ENCODE measurements at places on chromosomes 6 and 20.

- no peak for DNase-seq
These were observed 319.1 kb downstream of the CD83 start for GRCh38 chr6:14436592-14437132.

GRCh38 chr6:56246881-56247653 lies at the start of gene COL21A1:
Gene COL21A1, minus strand, starts transcription at chr6:56247580. Its CDS starts 64,962 bp downstream, at chr6:56182618.
- no peak for DNase-seq

GRCh38 chr6:17831135-17831534 lies 124.4 kb upstream of the NUP153 start:
- no peak for DNase-seq

DNA sequence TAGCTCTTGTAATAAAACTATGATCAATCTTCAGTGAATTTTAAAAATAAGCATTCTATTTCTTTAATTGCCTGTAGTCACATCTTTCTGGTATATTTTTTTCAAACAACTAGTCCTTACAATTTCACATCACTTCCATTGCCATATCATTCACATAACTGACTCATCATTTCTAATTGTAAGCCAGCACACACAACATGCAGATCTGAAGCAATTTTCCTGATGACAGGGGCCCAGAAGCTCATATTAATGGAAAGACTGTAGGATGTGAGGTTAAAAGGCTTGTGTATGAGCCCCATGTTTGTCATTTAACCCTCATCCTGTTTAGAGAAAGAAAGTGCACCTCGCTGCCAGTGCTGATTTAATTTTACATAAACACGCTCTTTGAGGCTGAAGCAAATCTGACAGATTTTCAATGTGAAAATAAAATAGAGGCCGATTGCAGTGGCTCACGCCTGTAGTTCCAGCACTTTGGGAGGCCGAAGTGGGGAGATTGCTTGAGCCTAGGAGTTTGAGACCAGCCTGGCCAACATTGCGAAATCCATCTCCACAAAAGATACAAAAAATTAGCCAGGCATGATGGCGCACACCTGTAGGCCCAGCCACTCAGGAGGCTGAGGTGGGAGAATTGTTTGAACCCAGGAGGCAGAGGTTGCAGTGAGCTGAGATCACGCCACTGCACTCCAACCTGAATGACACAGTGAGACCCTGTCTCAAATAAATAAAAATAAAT lies 40.1 kb upstream of the LTV1 start:
- DNase-seq = no peak

- DNase-seq = no peak
These were observed 34.9 kb downstream of the GMPR start for GRCh38 chr6:16273256-16273655.

DNA sequence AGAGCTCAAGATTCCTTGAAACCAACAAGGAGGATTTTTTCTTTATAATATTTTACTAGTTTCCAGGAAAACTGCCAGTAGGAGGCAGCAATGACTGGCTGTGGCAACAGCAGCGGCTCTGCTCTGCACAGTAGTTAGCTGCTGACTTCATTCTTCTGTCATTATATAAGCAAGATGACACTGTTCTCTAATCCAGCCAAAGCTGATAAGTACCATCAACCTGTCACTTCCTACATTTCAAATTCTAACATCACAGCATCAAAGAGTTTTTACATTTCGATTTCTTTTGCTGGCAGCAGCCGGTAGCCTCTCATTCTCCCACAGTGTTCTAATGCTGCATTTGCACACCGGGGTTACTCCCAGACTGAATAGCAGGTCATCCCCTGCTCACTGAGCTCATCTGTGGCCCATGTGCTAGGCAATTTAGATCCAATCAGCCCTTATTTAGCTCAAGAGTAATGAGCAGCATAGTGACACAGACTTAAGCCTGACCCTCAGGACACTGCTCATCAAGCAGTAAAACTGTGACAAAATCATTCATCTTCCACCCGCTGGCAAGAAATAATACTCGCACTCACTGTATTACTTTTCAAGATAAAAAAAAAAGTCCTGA lies 67.8 kb downstream of the MMS22L start:
- peak; percentile 12 for DNase-seq

- DNase-seq = no peak
These were observed 91.0 kb upstream of the RIPOR2 start for GRCh38 chr6:25026723-25027122.

GRCh38 chr20:14801591-14802325 lies 464.3 kb upstream of the FLRT3 start:
- DNase-seq = no peak

DNA sequence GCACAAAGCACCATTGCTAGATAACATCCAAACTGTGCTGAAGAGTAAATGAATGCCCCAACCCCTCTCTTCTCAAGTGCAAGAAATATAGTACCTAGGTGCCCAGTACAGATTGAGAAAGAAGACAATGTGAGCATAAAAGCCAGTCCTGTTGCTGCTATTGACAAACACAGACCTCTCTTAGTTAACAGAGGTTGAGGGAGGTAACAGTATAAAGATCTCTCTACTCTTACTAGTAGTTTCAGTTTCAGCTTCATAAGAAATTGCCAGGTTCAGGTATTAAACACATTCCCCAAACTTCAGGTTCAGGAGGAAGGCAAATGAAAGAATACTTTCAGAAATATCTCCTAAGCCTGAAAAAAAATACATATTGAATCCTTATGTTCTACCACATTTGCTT lies 31.4 kb downstream of the TBC1D32 start:
- no peak for DNase-seq

- DNase-seq = no peak
These were observed 19.4 kb downstream of the SERPINB9 start for GRCh38 chr6:2883673-2884072.

DNA sequence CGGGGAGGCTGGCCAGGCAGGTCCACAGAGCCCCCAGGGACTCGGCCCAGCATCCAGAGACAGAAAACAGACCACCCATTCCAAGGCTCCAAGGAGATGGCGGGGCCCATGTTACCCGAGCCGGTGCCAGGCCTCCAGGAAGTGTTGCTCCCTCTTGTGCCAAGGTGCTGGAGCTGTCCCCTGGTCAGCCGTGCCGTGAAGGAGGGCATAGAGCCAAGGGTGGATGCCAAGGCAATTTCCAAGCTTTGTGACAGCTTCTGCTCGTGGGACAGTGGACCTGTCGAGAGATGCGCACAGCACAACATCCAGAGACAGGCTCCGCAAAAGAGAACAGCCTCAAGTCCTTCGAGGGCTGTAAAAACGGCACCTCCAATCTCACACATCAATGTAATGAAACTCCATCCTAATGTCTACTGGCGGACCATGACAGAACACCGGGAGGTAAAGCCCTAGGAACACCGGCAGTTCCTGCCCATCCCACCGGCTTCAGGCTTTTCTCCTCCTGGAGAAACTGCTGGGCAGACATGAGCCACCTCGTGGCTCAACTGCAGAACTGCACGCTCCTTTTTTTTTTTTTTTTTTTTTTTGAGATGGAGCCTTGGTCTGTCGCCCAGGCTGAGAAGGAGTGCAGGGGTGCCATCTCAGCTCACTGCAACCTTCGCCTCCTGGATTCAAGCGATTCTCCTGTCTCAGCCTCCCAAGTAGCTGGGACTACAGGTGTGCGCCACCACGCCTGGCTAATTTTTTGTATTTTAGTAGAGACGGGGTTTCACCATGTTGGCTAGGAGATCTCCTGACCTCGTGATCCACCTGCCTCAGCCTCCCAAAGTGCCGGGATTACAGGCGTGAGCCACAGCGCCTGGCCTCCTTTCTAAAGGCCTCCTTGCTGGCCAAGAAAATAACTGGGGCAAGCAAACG lies 30.9 kb upstream of the AVP start:
- DNase-seq = peak; percentile 34

DNA sequence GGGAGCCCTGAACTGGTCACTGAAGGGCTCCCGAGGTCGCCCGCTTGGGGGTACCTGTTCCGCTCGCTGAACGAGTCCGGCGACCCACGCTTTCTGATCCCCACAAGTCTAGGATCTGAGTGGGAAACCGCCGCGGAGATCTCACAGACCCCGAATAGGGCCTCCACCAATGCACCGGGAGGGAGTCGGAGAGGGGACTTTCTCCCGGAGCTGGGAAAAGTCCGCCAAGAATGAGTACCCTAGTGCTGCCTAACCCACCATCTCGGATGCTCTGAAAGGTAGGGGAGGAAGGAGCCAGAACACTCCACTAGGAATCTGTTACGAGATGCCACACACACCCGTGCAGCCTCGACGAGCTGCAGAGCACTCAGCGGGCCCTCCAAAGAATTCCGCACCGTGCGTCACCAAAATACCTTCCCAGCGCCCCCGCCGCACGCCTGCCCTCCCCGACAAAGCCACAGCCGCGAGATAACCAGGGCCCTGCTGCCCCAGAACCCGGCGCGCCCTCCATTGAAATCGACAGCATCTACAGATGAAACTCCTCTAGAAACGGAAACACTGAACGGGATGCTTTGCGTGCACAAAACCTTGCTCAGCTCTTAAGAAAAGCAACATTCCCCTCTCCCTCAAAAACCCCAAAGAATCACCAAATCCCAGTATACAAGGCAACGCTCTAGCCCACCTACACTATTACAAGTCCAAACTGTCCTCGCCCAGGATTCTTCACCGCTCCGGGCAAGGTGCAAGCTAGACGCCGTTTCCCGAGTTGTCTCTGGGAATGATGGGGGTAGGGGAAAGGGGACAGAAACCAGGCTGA lies 686 bp downstream of the COL12A1 start:
- DNase-seq = no peak

DNA sequence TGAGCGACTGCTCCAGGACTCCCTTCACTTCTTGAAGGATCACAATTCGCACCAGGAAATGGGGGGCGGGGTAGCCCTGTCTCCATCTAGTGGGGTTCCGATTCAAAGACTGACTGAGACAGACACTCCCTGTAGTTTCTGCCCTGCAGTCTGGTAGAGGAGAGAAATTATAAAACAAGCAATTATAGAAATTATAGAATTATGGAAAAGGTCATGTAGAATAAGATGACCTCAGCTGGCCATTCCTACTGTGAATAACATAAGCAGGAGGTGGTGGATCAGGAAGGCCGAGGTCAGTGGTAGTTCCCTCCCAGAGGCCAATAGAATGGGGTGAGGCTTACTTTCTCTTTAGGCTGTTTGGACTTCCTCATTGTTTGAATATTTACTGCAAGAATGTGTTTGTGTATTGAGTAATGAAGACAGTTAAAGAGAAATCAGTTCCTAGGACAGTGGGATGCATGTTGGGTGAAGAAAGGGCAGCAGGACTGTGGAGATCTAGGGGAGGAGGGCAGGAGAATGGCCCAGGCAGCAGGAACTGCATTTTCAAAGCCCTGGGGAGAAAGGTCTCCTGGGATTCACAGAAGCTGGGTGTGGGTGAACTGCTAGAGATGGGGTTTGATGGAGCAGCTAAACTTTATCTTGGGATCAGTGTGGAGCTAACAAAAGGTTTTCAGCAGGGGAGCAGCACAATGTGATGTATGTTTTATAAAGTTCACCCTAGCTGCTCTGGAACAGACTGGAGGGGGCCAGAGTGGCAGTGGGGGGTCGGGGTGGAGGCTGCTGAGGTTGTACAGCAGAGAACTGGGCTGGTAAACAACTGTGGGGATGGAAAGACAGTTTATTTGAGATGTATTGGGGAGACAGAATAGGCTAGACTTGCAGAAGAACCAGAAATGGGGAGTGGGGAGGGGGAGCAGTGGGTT lies 2.1 kb downstream of the ZNF341 start:
- DNase-seq = no peak

DNA sequence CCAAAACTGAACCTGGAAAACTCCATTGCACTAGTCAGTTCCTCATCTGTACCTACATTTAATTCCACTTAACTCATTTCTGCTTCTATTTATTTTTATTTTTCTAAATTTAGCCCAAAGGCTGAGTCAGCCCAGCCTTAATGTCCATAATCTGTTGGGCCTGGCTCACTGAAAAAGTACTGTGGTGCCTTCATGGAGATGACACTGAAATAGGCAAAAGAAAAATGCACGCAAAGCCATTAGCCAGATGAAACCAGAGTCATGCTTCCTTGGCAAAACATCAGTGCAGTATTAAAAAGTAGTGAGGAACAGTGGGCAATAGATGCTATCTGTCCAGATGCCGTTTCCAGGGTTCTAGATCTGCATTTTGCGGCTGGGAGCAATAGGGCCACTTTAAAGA lies 14.7 kb upstream of the PLCB4 start:
- no peak for DNase-seq

DNA sequence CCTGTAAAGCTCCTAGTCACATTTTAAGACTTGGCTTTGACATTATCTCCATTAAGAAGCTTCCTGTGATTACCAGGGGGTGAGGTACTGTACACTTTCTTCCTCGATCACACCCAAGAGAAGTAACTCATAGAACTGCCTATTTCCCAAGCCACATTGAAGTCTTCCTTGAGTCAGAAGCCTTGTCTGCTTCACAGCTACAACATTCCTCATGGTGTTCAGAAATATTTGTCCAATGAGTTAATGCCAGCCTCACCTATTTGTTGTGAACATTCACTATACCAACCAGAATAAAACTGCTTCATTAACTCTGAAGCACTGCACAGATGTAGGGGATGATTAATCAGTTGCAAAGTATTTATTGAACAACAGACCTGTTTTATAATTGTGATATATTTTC lies 622.3 kb downstream of the PTPRT start:
- no peak for DNase-seq

DNA sequence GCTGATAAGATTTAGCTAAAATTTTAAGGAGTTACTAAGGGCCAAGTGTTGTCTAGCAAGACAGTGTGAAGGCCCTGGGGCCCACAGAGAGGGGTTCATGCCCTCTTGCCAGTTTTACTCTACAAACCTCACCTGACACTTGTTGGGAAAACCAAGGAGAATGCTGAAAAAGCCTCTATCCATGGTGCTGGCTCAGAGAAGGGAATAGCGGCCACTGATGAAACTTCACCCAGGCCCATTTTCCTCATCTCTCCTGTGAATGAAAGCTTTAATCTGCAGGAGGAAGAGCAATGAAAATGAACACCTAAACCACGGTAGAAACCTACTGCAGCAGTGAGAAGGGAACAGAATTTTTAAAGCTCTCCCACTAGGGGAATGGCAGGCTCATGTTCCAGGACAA lies 317.3 kb upstream of the CNR1 start:
- DNase-seq = no peak

GRCh38 chr6:3610921-3611320 lies 140.6 kb downstream of the PXDC1 start:
- no peak for DNase-seq

- no peak for DNase-seq
These were observed 44.2 kb upstream of the SCRT2 start for GRCh38 chr20:719816-720215.

GRCh38 chr6:21588481-21589351 lies 4.8 kb upstream of the SOX4 start:
- peak; percentile 86 for DNase-seq

GRCh38 chr6:36442103-36442670 lies 467 bp downstream of the PXT1 start:
- no peak for DNase-seq

- DNase-seq = no peak
These were observed 135.3 kb upstream of the CENPW start for GRCh38 chr6:126204598-126204997.

GRCh38 chr6:142262231-142262630 lies 39.6 kb upstream of the ADGRG6 start:
- no peak for DNase-seq

GRCh38 chr6:139181236-139181635 lies 46.4 kb downstream of the HECA start:
- no peak for DNase-seq

Measured in renal cortex interstitium (tissue), 15 donors.